Activated naive CD4-positive, alpha-beta T cell (primary cell): ENCODE measurements at places on chromosomes 4 and X.

DNA sequence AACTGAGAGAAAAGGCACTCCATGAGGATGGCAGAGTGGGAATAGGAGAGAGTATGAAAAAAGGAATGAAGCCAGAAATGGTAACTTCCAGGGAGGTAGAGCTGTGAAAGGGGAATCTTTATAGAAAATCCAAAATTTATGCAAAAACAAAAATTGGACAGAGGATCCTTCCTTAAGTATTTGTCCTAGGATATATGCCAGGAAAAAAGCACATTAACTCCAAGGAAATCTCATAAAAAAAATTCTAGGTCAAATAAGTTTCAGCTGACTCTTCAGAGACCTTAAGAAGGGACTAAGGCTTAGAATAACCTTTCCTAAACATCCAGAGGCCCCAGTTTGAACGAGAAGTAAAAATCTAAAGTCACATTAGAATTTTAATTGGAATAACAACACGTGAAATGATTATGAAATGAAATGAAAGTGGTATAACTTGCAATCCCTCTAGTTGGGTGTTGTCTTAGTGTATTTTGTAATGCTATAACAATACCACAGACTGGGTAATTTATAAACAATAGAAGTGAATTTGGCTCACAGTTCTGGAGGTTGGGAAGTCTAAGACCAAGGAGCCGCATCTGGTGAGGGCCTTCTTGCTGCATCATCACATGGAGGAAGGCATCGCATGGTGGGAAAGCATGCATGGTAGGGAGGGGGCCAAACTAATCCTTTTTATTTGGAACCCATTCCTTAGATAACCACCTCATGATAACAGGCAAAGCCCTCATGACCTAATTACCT, 145.4 kb upstream of the RXFP1 start:
- no peak for DNase-seq

DNA sequence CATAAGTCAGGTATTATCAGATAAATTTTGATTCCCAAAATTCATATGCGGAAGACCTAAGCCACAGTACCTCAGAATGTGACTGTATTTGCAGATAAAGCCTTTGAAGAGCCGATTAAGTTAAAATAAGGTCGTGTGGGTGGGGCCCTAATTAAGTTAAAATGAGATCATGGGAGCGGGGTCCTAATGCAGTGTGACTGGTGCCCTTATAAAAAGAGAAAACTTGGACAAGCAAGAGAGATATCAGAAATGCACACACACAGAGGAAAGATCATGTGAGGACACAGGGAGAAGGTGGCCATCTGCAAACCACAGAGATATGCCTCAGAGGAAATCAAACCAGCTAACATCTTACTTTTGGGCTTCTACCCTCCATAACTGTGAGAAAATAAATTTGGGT, 236.1 kb downstream of the FBXO8 start:
- DNase-seq, result no peak

- no peak for DNase-seq
Measured at GRCh38 chr4:128275346-128275745, 12.3 kb downstream of the PGRMC2 start.

GRCh38 chrX:9182041-9182440, 148.1 kb upstream of the FAM9B start:
- DNase-seq, result no peak

GRCh38 chrX:24248042-24248441, 65.8 kb downstream of the SUPT20HL2 start:
- no peak for DNase-seq
